Gastroesophageal sphincter (tissue), 4 donors: ENCODE measurements at places on chromosomes 12 and 14. TPM values are rescaled to one million over a fixed set of nuclear protein-coding genes. Genes with fewer than 3 reads are reported as not detected.

Gene TAS2R8
- not detected for total RNA-seq

Gene PLD4
- total RNA-seq = 0.31 TPM

Gene NGB
- not detected for total RNA-seq

Gene CHMP4A
- 134 TPM for total RNA-seq

Gene RDH16
- total RNA-seq = 0.81 TPM

Gene SSTR1
- total RNA-seq = 0.19 TPM

Gene INF2
- total RNA-seq = 56.8 TPM

Gene TMEM117
- 7.8 TPM for total RNA-seq

Gene PCNX1
- 73.6 TPM for total RNA-seq

Gene AKAP5
- total RNA-seq = 2.3 TPM

Gene MYF5
- total RNA-seq = not detected

Gene FLRT2
- 12.9 TPM for total RNA-seq

Gene FSCB
- total RNA-seq = 0.31 TPM

Gene SLC5A8
- total RNA-seq = not detected

Gene SUPT16H
- 65.7 TPM for total RNA-seq

Gene CLEC1A
- total RNA-seq = 4.7 TPM

Gene ANKS1B
- 31.1 TPM for total RNA-seq

GRCh38 chr12:77308056-77308455, 242.7 kb upstream of the E2F7 start:
- ATAC-seq = no peak

GRCh38 chr14:74504874-74505720, 11.5 kb downstream of the ISCA2 start:
- ATAC-seq = no peak

GRCh38 chr14:101025131-101025530, 121.6 kb upstream of the RTL1 start:
- no peak for ATAC-seq

GRCh38 chr12:105561546-105562198, 231.2 kb downstream of the C12orf75 start:
- peak; percentile 46 for ATAC-seq

DNA sequence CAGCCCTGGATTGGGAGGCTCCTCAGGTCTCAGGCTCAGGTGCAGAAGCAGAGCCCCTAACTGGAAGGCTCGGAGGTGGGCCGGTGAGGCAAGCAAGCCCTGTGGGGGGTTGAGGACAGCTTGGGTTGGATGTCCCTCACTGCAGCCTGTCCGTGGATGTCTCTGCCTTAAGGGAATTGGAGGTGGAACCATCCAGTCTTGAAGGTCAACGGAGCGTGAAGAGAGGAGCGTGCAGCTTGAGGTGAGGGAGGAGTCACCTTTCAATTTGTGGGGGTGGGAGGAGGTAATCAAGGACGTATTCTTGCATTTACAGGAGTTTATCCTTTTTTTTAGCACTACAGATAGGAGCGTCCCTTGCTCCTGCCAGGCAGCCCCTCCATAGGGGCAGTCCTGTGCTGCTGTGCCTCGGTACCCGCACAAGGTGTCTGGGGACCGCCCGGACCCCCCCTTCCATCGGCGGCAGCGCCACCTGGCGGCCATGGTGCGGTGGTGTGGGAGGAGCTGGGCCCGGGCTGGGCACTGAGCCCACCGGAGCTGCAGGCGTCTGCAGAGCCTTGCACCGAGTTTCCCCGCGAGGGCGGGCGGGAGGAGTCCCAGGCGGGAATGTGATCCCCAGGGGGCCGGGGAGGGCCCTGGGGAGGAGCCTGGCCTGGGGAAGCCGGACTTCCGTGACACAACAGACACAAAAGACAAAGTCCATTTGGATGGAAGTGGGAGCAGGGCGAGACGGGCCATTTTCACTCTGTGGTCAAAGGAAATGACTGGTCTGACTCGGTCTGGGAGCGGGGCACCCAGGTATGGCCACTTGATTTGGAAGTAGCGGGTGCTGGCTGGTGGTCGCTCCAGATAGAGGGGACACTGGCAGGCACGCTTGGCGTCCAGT, 864 bp downstream of the DNAJC22 start:
- ATAC-seq = peak; percentile 72

DNA sequence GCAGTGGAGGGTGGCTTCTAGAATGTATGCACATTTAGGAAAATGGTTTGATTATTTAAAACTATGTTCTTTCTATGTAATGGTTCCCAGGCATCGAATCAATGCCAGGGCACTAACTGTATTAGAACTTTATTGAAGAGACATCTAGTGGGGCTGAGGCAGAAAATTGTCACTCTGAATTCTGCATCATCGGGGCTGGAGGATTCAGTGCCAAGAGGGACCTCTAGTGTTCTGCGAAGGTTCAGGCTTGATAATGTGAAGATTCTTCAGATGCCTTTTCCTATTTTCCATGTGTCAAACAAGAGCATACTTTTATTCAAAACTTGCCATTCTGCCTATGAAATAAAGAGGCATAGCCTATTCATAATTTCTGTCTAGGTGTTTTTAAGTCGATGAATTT, 146.3 kb downstream of the CAND1 start:
- ATAC-seq = no peak

DNA sequence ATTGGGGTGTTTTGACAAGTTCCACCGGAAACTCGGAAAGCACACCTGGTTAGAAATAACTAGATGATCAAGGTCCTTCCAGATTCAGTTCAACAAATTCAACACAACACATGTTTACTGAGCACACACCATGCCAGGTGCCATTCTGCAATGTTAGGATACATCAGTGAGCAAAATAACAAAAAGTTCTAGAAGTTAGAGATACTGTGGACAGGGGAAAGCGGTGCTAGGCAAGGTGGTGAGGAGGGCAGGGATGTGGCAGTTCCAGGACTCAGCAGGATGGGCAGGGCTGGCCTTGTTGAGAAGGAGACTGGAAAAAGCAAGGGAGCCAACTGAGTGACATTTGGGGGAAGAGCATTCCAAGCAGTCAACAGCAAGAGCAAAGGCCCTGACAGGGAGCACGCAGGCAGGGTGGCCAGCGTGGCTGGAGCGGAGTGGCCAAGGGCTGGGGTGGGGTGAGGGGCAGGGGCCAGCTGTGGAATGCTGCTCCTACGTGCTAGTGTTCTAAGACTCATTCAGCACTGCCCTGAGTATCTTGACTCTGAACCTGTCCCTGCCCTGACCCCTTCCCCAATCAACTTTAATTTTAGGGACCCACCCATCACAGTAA, 19.4 kb upstream of the FAIM2 start:
- peak; percentile 38 for ATAC-seq

GRCh38 chr14:66377574-66377973, 108.6 kb upstream of the CCDC196 start:
- no peak for ATAC-seq

GRCh38 chr12:26813812-26814211, 19.2 kb downstream of the ITPR2 start:
- no peak for ATAC-seq

DNA sequence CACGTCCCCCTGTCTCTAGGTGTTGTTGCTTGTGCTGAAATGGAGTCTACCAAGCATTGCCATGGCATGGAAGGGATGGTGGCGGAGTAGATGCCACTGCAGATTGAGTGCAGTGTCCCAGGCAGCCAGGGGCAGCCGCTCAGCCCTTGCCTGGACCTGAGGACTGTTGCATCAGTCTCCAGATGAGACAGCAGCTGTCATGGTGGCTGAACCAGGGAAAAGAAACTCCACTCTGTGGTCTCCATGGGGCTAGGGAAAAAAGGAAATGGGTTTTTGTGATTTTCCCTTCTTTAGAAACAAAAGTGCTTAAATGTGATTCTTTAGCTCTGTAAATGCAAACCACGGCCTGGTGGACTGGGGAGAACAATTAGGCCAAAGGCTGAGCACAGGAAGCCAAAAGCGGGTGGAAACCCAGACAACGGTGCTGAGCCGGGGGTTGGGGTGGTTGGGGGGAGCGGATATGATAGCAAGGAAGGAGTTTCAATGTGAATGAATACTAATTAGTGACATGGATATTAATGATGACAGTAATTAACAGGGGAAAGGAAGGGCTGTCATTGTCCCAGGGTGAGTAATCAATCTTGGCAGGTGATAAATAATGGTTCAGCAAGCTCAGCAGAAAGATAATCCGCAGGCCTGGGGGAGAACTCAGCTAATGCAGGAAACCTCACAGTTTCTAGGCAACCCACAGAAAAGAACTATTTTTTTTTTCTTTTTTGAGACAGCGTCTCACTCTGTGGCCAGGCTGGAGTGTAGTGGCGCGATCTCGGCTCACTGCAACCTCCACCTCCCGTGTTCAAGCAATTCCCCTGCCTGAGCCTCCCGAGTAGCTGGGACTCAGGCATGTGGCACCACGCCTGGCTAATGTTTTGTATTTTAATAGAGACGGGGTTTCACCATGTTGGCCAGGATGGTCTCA, 442.6 kb downstream of the DPF3 start:
- no peak for ATAC-seq

DNA sequence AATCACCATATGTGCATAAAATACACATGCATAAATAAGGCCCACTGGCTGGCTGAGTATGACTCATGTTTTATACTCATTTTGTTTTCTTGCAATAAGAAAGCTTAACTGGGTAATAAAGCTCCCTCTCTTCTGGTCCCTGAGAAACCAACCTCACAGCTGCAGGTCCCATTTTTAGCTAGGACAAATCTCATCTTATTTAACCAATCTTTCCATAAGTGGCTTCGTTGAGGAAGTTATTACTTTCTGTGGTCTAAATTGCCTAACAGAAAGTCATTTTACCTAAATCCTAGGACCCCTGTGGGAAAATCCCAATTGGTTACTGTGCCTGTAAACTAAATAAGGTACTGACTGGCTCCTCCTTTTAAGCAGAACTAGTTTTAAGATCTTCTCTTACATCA, 232.8 kb upstream of the FBXO33 start:
- ATAC-seq = no peak

GRCh38 chr14:100212476-100213333, 26.2 kb upstream of the YY1 start:
- no peak for ATAC-seq

DNA sequence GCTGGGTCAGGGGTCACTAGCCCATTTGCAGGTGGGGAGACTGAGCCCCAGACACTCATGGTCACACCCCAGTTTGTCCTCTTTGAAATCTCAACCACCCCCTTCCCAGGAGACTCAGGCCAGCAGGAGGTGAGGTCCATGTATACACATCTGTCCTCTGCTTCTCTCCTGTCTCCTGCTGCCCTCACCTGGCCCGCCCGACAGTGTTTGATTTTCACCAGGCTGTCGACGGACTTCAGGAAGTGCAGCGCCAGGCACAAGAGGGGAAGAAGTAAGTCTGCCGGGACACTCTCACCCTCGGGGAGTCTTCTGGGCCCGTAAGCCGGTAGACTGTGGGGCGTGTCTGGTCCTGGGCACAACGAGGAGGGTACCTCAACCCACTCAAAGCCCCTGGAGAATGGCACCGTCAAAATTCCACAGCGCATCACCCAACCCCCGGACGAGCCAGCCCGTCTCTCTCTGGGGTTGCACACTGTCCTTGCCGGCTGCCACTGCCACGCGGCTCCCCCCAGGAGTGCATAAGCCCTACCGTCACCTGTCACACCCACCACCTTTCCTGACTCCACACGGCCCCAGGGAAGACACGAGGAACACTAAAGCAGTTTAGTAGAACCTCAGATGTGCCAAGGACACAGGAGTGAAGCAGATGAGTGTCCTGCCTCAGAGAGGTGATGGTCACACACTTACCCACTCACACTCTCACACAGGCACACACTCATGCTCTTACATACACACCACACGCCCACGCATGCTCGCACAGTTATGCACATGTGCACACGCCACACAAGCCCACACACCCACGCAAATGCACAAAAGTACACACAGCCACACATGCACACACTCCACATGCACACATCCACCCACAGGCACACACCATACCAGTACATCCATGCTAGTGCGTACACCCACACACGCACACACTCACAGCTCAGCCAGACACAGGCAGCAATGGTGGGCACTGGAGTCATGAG, 13.1 kb upstream of the SIVA1 start:
- ATAC-seq = no peak

- no peak for ATAC-seq
Observed at GRCh38 chr12:93426412-93426805, 15.3 kb downstream of the UBE2N start.

- ATAC-seq = no peak
Observed at GRCh38 chr12:118645219-118645618, 268.9 kb downstream of the SUDS3 start.

DNA sequence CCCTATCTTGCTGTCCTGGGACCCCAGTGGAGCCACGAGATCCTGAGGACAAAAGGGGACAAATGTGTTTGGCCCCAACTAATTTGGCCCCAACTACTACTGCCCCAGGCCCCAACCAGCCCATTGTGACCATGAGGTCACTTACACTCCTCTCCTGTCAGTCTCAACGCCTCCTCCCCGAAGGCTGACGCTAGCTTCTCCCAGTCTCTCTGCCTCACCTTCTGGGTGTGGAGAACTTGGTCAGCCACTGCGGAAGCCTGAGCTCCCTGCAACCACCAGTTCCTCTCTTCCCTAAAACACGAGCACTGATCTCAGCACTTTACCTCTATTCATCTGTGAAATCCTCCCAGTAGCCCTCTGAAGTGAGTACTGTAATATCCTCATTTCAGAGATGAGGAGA, 13.3 kb downstream of the FAM181A start:
- no peak for ATAC-seq

DNA sequence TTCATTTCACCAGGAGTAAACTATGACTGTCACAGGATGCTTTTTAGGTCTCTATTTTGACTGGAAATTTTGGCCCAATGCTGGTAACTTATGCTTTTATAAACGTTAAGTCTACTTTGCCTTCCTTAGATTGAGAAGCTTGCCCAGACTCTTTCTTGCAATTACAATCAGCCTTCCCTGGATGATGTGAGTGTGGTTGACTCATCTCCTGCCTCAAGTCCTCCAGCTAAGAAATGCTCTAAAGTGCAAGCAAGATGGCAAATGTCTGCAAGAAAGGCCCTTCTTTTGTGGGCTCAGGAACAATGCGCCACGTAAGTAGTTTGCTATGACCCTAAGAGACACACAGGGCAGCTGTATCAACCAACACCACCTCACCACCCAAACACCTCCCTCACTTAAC, 96.9 kb downstream of the SYNE2 start:
- ATAC-seq = no peak

- ATAC-seq = no peak
Observed at GRCh38 chr12:117380083-117380482, 18.7 kb upstream of the NOS1 start.

- no peak for ATAC-seq
Observed at GRCh38 chr14:55467307-55467706, 26.9 kb upstream of the TBPL2 start.
